EL (cell line): ENCODE measurements at places on chromosomes 6 and 20.

DNA sequence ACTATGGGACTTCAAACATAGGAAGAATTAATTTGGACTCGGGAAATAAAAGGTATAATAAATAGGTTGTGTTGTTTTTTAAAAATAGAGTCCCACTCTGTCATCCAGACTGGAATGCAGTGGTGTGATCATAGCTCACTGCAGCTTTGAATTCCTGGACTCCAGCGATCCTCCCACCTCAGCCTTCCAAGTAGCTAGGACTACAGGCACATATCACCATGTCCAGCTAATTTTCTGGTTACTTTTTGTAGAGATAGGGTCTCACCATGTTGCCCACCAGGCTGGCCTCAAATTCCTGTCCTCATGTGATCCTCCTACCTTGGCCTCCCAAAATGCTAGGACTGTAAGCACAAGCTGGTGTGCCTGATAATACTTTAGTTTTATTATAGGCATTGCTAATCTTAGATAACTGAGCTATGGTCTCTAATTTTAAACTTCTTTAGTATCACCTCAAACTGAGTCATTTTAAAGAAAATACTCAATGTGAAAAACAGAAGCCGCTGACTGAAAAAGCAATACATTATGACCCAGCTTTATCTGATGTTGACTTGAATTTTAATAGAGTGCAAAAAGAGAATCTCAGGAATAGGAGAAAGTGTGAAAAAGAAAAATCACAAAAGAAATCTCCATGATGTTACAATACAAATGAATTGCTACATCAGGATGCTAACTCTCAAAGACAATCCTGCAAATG lies 251.0 kb downstream of the RNGTT start:
- no peak for DNase-seq

DNA sequence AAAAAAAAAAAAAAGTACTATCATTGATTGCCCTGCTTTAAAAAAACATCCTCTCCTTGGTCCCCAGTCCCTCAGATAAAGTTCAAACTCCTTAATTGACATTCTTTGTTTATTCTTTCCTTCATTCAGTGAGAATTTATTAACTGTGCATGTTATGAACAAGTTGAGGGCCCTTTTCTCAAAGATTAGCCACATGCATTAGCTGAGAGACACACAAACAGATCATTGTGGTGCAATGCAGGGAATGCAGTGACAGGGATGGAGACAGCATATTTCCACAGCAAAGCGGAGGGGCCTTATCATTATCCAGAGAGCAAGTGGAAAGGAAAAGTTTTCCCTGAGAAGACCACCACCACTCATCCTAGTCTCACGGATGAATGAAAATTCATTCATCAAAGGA lies 21.9 kb upstream of the IPCEF1 start:
- no peak for DNase-seq

DNA sequence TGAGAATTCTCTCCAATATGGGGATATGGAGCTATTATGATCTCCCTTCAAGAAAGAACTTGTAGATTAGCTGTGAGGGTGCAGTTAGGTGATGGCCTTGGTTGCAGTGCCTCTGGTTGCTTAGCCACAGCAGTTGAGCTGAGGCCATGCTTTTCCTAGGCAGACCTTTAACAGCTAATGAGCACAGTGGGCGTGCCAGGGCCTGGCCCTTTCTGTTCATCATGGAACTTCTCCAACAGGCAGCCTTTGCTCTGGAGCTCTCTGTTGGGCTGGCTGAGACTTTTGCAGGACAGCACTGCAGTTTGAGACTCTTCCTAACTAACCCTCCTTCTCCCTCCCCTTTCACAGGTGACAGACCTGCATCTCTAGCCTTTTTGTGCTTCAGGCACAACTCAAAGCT lies 39.7 kb upstream of the TMEM170B start:
- DNase-seq: no peak

- peak; percentile 10 for DNase-seq
Observed at GRCh38 chr6:52013035-52013434, 74.4 kb downstream of the PKHD1 start.

GRCh38 chr6:121711472-121711871 lies 276.0 kb downstream of the GJA1 start:
- DNase-seq: no peak
